ENCODE measurements at places on chromosomes 2 and 18.

DNA sequence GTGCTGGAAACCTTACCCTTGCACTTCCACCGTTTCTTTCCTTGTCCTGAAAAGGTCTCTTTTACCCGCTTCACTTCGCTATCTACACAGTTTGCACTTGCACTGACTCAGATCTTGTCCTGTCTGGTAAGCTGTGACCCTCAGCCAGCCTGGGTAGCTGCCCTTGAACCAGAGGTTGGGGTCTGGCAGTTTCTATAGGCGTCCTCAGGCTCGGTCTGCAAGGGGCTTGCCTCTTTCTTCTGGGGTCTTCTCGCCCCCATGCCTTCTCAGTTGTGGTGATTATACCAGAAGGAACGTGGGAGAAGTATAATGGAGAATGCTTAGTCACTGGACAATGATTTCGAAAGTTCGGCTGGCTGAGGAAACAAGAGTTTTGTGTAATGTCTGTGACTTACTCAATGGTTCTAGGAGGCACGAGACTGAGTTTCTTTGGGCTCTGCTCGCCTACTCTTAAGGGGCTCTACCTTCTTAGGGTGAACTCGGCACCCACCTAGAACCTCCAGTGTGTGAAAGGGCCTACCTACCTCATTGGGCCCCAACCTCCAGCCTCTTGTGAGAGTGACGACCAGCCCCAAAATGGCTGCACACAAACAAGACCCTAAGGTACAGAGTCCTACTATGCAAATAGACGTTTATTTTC lies 6.9 kb upstream of the STAT1 start:
- DNase-seq, result no peak

DNA sequence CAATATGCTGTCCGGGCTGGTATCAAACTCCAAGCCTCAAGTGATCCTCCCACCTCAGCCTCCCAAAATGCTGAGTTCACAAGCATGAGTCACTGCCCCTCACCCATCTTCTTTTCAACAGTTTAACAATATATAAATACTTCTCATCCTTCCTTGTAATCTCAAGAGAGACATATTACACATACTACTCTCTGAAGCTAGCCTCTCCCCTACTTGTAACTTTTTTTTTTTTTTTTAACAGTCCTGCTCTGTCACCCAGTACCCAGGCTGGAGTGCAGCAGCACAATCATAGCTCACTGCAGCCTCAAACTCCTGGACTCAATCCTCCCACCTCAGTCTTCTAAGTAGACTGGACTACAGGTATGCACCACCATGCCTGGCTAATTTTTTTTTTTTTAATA lies 5.7 kb downstream of the GFPT1 start:
- no peak for DNase-seq

- no peak for DNase-seq
Observed at GRCh38 chr18:76579301-76579695, 84.3 kb upstream of the ZNF516 start.

DNA sequence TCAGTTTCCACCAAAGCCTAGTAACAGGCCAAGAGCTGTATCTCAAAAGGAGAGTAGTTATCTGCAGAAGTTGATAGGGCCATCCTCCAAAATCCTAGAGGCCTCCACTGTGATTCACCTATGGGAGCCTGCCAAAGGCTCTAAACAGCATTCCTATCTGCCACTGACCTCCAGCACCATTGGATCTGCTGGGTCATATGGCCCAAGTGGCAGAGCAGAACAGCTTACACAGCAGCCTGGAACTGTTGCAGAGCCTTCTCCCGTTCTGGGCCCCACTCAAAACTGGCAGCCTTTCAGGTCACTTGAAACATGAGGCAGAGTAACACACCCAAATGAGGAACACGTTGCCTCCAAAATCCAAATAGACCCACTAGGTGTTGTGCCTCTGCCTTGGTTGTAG lies 345.2 kb upstream of the RND3 start:
- DNase-seq, result no peak

DNA sequence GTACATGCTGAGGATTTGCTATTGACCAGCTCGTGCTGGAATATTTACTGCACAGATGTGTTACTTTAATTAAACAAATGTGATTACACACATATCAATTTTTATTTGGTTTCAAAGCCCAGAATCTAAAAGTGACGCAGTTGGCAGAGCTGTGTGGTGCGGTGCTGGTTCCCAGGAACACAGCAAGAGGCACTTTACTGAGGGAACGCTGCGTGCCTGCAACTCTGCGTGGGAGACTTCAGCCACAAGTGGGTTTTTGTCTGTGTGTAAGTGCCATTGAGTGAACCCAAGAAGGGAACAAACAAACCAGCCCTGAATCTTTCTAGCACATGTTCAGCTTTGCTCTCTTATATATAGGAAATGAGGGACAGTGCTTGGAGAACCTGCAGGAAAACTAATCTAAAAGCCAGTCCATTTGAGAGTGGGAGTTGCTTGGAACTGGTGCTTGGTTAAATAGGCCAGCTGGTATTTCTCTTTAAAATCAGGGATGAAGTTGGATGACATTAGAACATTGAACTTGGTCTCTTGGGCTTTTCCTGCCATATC lies 196.6 kb upstream of the CELF4 start:
- no peak for DNase-seq

GRCh38 chr2:237977380-237977779 lies 10.6 kb downstream of the UBE2F start:
- no peak for DNase-seq

DNA sequence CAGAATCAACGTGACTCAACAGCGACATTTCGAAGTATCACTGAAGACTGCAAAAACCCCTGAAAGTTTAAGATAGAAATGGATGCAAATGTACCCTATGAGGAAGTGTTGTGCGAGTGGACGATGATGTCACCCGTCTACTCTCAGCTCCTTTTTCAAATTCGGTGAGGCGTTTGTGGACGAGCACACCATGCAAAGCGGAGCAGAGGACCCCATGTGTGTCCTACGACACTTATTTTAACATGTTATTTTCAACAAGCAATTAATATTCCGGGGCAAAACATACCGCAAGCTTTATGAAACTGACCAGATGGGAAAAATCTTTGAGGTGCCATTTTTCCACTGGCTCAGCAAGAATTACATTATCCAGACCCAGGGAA lies 2.0 kb downstream of the PXDN start:
- no peak for DNase-seq

- no peak for DNase-seq
Observed at GRCh38 chr2:219569041-219569440, 2.3 kb downstream of the OBSL1 start.

DNA sequence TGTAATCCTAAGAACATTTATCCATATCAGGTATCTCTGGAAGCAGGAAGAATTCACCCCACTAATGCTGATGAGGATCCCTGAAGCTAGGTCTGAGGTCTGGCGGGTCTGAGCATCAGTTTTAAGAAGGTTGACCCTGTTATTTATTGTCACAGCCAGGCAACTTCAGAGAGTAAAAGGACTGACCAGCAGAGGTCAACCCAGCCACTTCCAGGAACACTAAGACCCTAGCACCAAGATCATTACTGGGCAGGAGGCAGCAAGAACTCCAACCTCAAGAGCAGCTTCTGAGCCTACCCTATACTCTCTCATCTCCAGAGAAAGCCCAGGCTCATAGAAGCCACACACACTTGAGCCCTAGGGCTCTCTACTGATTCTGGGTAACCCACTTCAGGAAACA lies 901.4 kb downstream of the DCDC2C start:
- DNase-seq, result peak; percentile 8

- no peak for DNase-seq
Observed at GRCh38 chr2:227562581-227562980, 36.1 kb upstream of the SCYGR2 start.

DNA sequence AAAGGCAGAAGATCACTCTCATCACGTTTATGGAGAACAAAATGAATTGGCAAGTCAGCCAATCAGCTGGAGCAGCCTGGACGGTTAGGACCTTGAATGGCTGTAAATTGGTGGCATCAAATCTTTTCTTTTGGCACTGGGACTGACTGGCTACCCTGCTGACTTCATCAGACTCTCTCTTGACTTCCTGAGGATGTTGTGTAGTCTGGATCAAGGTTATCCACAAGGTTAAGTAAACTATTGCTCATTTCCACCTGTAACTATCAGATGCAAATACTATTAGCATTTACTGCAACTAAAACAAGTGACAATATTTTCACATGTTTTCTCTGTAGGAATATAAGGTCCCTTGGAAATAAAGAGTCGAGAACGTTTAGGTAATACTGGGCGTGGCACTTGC lies 134.3 kb upstream of the RASGRP3 start:
- DNase-seq, result peak; percentile 7

- no peak for DNase-seq
Observed at GRCh38 chr2:17849275-17849674, 29.2 kb upstream of the KCNS3 start.

Measured in NCI-H146 (cell line).